ENCODE measurements at places on chromosomes 12 and 14.

GRCh38 chr12:15677726-15678201 is 111.4 kb downstream of the EPS8 start:
- no peak for DNase-seq

GRCh38 chr12:55743406-55744339 is 751 bp downstream of the GDF11 start:
- peak; percentile 48 for DNase-seq

- DNase-seq, result no peak
Observed at GRCh38 chr12:104121001-104121400, 17.0 kb downstream of the NFYB start.

GRCh38 chr14:79278798-79279644 is 932.3 kb downstream of the DIO2 start:
- no peak for DNase-seq

GRCh38 chr14:71190770-71191374 is 283.6 kb downstream of the PCNX1 start:
- no peak for DNase-seq

All from CD4-positive, alpha-beta T cell treated with Interleukin-1 beta for 1 hour (primary cell).